ENCODE measurements at places on chromosomes 2 and 18.

GRCh38 chr2:206721256-206721920 lies 3.2 kb upstream of the DYTN start:
- H3K4me3 ChIP-seq, result no peak overlapping the region
- no peak for DNase-seq
- no peak overlapping the region for H3K27ac ChIP-seq
- no peaks in the 10 kb centered on the region for H3K4me1 ChIP-seq
- no peaks in the 10 kb centered on the region for H3K27me3 ChIP-seq

DNA sequence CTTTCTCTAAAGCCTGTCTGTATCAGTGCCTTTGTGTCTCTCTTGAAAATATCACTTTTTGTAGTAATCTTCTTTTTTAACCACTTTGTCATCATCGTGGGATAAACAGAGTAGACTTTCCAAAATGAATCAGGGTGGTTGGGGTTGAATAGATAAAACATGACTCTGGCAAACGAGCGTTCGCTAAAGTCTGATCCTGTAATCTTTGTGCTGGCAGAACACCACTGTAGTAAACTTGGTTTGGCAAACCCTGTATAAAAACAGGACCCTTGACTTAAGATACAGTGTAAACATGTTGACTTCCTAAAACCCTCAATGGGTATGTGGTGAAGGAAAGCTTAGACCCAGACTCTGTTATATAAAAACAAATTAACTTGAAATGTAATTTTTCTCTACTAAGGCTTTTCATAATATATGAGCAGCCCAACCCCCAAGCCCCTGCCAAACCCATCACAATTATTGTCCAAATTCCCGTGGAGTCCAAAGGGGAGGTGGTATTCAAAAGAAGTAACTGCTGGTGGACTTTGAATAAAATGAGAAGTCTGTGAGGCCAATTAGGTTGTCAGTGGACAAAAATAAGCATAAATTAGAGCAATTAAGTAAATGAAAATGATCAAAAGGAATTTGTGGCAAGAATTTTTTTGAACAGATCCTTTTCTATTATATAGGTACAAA lies 52.2 kb downstream of the COLEC12 start:
- H3K36me3 ChIP-seq, result no peaks in the 10 kb centered on the region
- no peak overlapping the region for H3K4me3 ChIP-seq
- H3K4me1 ChIP-seq, result no peaks in the 10 kb centered on the region
- DNase-seq, result no peak
- H3K27me3 ChIP-seq, result no peaks in the 10 kb centered on the region

DNA sequence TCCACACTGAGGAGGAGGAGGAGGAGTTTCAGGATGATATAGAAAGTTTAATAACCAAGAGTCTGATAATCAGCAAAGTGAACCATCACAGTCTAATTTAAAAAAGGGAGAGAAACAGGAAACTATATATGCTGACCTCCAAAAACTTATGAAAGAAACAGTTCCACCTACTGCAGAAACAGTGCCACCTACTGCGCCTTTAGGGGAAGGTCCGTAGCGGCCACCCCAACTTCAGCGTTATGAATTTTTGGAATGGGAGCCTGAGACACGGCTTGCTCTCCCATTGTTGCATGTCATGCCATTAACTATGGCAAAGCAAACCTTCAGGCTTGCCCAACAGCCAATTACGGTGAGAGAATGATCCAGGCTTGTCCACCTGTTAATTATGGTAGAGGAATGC lies 1719.2 kb upstream of the LRRTM1 start:
- no peaks in the 10 kb centered on the region for H3K27me3 ChIP-seq
- H3K27ac ChIP-seq, result no peak overlapping the region
- H3K4me3 ChIP-seq, result no peak overlapping the region
- H3K4me1 ChIP-seq, result no peaks in the 10 kb centered on the region

DNA sequence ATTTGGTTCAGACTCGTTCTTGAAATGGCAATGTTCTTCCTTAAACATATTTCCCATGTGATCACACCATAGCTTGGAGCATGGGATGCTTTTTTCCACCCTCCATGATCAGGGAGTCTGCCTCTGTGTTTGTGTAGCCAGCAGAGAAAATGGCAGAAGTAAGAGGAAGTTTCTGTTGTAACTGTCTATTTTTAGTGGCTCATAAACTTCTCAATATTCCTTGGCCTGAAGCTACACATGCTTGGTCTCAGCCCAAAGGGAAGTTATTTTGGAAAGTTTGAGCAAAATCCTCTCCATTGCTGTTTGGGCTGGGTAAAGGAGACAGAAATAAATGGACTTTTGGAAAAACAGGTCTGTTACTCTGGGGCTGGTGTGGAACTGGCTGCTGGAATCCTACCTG lies 33.4 kb upstream of the ITGA6 start:
- no peaks in the 10 kb centered on the region for H3K27me3 ChIP-seq
- no peak overlapping the region for H3K27ac ChIP-seq
- no peak for DNase-seq
- no peaks in the 10 kb centered on the region for H3K4me1 ChIP-seq

GRCh38 chr18:33656889-33657448 lies 79.0 kb downstream of the ASXL3 start:
- no peaks in the 10 kb centered on the region for H3K36me3 ChIP-seq
- H3K4me1 ChIP-seq, result no peaks in the 10 kb centered on the region
- no peak overlapping the region for H3K4me3 ChIP-seq
- no peak overlapping the region for H3K27ac ChIP-seq

DNA sequence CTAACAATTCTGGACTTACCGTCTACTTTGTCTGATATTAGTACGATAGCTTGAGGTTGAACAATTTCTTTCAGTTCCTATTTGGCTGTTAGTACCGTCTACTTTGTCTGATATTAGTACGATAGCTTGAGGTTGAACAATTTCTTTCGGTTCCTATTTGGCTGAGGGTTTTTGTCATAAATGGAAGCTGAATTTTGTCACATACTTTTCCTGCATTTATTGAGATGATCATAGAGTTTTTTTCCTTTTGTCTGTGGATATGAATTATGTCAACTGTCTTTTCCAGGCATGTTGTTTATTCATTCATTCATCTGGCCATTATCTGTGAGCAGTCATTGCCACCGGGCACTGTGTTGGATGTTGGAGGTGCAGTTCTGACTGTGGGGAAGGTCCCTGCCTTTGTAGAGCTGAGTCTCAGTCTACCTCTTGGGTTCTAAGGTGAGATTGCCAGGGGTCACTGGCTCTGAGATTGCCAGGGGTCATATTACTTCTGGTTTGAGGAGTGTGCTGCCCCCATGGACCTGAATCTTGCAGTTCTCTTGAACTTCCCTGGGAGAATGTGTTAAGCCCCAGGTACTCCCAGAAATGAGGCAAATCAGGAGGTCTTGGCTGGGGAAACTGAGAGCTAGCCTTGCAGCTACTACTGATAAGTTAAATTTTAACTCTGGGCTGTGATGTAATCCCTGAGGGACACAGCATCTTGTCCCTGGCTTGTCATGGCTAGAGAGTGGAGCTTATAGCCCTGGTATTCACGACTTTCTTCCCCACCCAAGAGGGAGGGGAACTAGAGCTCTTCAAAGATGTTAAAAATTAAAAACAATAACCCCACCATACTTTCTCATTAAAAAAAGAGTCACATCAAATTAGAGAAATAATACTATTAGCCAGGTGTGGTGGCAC lies 89.1 kb upstream of the MBOAT2 start:
- no peak overlapping the region for H3K27ac ChIP-seq
- H3K27me3 ChIP-seq, result no peaks in the 10 kb centered on the region
- no peak overlapping the region for H3K4me3 ChIP-seq
- H3K4me1 ChIP-seq, result no peaks in the 10 kb centered on the region
- DNase-seq, result no peak

DNA sequence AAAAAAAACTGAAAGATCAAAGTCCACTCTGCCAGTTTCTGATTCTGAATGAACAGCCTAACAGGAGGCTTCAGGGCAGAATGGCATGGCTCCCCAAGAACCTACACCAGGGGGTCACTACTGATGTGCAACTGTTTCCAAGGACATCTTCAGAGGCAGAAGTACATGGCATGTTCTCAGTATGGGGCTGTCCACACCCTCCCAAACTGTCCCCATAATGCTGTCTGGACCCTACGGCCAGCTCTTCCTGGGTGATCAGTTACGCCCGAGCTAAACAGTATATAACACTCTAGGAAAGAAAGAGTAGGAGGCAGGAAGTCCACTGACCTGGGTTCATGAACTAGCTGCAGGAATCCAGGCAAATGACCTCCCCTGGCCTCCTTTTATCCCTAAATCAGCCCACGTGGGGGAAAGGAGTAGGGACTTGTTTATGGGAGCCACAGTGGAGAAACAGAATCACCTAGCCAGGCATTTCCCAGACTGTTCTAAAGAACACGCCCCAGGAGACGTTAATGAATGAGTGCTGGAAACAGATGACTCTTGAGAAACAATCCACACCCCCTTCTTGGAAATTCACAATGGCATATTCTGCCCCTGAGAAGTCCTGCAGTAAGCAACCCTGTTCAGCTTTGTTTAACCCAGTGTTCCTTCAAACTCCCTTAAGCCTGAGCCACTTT lies 2.5 kb downstream of the TMBIM1 start:
- peak overlapping the region; percentile 84 for H3K27ac ChIP-seq
- H3K4me1 ChIP-seq, result peaks cover 82% of the 10 kb centered on the region
- no peaks in the 10 kb centered on the region for H3K36me3 ChIP-seq
- no peak for DNase-seq
- peak overlapping the region; percentile 83 for H3K4me3 ChIP-seq

All from CD8-positive, alpha-beta memory T cell (primary cell).